ENCODE measurements at places on chromosomes 16 and 17.

DNA sequence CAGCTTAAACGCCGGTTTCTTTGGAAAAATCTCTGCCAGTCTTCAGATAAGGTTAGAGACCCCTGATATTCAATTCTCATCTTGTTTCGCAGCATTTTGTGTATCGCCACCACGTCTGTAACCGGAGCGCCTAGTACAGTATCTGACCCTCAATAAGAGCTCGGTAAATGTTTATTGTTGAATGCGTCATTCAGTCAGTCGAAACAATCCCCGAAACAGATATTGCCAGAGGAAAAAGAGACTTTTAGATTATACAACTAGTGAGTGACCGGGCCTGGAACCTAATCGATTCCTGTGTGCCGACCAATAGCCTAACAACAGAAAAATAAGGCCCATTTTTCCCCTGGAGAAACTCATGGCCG is 626 bp downstream of the PELP1 start:
- no peak for DNase-seq

DNA sequence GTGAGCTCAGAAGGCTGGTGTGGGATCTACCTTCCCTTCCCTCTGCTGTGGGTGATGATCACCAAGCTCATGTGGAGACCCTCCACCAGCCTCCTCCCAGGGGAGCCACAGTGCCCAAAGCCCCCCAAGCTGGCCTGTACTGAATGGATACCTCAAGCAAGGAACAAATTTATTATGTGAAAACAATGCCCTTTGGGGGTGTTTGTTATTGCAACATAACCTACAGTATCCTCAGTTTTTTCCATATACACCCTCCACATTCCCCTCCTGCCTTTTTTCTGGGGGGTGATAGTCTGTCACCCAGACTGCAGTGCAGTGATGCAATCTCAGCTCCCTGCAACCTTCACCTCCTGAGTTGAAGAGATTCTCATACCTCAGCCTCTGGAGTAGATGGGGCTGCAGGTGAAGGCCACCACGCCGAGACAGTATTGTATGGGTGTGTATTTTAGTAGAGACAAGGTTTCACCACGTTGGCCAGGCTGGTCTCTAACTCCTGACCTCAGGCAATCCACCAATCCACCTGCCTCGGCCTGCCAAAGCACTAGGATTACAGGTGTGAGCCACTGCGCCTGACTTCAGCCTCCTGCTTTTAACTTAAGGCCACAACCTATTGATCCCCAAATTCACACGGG is 215.9 kb downstream of the CPPED1 start:
- DNase-seq, result no peak

- DNase-seq, result no peak
These were observed 580 bp downstream of the BCAR1 start for GRCh38 chr16:75250809-75251279.

- DNase-seq, result no peak
These were observed 59.3 kb downstream of the KLHDC4 start for GRCh38 chr16:87706278-87707000.

DNA sequence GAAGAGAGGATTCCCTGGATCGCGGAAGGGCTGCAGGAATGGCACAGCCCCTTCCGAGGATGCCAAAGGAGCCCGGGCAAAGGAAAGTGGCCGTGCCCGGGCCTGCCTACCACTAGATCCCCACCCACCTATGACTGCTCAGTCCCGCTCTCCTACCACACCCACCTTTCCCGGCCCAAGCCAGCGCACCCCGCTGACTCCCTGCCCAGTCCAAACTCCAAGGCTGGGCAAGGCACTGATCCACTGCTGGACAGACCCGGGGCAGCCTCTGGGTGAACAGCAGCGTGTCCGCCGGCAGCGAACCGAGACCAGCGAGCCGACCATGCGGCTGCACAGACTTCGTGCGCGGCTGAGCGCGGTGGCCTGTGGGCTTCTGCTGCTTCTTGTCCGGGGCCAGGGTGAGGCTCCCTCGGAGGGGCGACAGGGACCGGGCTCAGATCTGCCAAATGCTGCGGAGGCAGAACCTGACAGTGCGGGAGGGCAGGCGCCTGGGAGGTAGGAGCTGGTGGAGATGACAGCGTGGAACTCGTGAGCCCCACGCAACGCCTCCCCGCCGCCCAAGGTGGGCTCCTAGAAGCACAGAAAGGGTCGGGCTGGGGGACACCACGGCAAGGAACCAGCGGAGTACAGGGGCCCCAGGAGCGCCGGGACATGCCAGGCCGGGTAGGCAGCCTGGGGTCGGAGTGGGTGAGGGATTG is at the start of gene CES2:
Gene CES2 (plus strand): TSS at position 203 of the 698 bp plus-strand sequence. CDS start 120 bp downstream, at position 323.
- no peak for DNase-seq

- DNase-seq, result no peak
These were observed 24.7 kb downstream of the CALB2 start for GRCh38 chr16:71383054-71383773.

DNA sequence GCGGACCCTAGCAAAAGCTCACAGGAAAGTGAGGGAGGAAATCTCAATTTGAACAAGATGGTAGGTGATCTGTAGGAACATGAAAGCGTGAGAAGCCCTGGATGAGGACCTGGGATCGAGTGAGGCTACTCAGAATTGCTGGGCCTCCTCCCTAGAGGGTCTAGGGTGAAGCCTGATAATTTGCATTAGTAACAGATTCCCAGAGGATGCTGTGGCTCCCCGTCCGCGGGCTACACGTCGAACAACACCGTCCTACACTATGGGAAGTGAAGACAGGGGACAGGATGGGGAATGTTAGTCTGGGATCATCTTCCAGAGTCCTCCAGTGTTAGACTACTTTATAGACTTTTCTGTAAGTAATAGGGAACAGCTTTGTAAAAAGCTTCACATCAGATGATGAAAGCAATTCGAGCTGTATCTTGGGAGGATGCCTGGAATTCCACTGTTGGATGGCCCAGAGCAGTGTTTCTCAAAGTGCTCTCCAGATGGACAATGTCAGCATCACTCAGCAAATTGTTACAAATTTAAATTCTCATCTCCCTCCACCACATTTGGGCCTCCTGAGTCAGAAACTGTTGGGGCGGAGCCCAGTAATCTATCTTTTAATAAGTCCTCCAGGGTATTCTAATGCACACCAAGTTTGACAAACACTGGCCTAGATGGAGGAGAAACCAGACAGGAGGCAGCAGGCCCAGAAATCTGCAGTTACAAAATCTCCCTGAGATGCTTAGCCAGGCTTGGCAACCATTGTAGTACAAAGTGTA is 6.5 kb downstream of the FNDC8 start:
- no peak for DNase-seq

DNA sequence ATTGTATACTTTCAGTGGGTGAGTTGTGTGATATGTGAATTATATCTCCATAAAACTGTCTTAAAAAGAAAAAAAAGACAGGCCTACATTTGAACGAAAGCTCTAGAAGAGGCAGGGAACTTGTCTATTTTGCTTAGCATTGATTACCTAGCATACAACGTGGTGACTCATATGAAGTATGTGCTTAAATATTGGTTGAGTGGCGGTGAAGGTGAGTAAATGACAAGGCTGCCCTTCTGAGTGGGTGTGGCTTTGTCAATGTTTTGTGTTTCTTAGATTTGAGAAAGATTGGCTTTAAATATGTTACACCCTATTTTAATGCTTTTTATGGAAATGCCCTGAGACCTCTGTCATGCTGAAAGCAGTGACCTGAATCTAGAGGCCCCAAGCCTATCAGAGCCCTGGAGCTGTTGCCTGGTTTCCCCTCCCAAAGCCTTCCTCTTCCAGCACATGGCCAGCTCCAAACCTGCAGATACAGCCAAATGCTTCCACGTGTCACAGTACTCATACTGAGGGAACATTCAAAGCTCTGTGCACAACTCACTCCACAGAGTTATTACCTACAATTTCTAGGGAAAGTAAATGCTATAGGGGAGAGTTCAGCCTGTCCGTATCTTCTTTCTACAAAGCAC is 260.0 kb downstream of the PHKB start:
- DNase-seq, result no peak

- no peak for DNase-seq
These were observed 24.7 kb upstream of the CDH13 start for GRCh38 chr16:82601989-82602640.

DNA sequence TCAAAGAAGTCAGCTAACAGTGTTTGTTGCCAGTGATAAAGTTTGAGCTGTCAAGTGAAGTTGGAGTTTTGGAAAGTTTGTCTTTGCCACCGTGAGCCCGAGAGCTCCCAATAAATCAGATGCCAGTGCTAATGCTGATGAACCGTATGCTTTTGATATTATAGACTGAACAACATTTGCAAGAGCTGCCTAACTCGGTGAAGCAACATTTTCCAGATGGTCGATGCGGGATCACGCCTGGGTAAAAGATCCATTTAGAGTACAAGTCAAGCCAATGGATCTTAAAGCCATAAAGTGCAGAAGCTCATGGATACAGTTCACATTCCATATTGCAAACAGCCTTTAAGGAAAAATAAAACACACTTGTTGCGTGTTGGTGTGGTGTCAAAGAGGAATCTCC is 9.6 kb downstream of the BANP start:
- DNase-seq, result no peak

GRCh38 chr16:69145658-69146057 is 13.2 kb downstream of the UTP4 start:
- no peak for DNase-seq

DNA sequence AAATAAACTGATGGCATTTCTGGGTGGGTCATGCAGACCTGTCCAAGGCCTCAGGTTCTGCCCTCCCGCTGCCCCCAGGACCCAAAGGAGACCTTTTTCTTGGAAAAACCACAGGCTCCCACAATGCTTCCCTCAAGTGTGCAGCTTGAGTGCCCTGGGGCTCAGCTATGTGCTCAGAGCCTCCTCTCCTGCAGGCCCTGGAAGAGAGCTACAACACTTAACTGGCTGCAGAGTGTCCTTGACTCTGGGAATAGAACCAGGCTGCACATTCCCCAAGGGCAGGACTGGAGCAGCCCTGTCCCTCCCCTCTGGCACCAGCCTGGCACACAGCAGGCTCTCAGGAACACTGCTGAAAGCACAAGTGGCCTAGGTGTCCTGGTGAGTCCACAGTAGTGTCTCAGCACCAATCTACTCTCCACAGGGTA is 4.8 kb upstream of the SREBF1 start:
- no peak for DNase-seq

DNA sequence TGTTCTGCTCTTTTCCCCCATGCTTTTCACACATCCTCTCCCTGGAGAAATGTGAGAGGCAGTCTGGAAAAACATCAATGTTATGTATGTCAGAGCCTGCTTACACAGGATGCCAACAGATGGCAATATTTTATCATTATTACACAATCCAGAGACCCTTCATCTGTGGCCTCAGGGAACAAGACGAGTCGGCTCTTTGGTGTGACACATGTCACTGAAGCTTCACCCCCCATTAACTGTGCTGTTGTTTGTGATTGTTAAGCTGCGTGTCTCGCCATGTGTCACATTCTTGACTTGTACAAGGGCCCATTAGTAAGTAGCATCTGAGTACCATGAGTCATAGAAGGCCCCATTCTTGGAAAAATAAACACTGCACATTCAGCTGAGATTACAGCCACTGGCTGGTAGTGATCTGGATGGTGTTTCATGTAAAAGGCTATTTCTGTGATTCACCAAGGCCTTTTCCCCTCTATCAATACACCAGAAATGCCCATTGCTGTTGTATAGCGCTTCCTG is 682.1 kb upstream of the SOX9 start:
- DNase-seq, result no peak
